ENCODE measurements at places on chromosomes 1 and 21.

DNA sequence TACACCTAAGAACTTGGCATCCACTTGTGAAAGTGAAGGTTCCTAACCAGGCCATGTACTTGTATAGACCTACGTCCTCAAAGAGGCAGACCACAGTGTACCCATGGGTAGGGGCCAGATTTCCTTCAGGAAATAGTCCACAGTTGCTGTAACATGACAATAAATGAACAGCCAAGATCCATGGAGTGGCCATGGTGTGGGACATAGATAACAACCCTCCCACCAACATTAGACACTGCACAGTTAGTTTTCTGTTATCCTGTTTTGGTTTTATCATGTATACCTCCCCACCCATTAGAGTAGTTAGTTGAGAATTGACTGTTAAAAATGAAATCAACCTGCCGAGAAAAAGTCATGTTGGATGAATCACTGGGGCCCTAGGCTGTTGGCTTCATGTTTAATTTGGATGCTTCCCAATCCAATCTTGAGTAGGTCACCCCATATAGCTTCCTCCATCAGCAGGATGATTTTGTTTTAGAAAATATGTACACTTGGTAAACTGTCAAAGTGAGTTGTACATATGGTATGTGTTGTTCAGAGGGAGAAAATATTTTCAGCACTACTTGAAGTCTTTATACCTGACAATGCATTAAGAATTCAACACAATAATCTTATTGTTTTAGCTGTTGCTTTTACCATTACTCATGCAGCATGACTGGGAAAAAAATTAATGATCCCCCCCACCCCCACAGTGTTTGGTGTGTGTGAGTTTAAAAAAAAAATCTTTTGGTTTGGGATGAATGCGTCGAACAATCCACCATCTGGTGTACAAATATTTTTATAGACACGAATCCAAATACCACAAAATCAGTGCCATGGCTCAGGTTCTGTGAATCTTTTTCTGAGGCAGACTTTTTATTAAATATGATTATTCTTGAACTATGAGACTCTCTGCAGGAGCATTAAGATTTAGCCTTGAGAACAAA lies 88.3 kb upstream of the ARHGAP29 start:
- no peak for DNase-seq

GRCh38 chr1:55231745-55232144 lies 16.6 kb upstream of the USP24 start:
- no peak for DNase-seq

DNA sequence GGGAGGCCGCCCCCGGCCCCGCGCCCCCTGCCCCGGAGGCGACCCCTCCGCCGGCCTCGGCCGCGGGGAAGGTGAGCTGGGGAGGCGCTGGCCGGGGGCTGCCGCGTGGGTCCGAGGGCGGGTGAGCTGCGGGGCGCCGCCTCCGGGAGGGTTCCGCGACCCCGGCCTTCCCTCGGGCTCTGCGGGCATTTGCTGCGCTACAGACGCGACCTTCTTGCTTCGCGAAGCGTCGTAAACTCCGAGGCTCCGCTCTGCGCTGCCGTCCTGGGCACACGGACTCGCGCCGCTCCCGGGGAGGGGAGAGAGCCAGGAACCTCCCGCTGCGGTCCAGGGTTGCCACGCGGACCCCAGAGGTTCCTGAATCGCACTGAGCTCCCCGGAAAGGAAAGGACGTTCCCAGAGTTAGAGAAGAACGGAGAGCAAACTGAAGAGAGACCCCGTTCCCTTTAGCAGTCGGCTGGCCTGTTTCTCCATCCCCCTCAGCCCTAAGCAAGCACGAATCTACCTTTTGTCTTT lies 345 bp downstream of the SLX9 start:
- DNase-seq = no peak

DNA sequence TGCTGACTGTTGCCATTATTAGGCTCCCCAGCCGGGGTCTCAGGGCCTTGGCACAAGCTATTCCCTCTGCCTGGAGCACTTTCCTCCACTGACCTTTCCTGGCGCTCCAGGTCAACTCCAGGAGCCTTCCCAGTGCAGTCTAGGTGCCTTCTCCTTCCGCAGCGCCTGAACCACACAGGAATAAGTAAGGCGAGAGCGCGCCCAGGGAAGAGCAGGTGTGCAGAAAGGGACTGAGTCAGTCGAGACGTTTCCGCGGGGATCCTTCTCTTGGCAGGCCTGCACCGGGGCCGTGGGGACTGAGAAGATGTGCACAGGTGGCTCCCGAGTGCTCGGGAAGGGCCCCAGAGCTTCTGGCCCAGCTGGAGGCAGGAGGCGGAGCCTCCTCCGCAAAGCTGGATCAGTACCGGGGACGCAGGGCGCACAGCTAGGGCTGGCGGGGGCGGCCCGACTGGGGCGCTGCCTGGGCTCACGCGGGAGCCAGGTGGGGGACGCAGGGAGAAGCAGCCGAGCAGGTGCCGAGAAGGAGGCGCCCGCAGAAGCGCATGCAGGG lies 765 bp upstream of the BMP8A start:
- DNase-seq = peak; percentile 13

GRCh38 chr21:22890656-22891055 lies 1892.4 kb downstream of the NCAM2 start:
- no peak for DNase-seq

DNA sequence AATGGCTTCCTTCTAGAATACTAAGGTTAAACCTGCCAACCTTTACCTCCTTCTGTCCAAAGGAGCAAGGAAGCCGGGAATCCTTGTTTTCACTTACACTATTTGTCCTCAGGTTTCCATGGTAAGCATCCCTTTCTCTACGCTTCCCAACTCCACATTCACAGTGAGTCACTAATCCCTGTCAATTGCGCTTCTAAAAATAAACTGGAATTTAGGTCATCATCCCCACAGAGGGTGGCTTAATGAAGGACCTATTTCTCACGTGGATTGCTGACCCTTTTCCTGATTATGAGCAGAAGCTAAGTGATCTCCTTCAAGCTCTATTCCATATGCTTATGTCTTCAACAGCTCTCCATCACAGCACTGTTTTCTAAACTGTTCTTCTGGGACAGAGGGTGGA lies 39.9 kb upstream of the ABCA4 start:
- no peak for DNase-seq

DNA sequence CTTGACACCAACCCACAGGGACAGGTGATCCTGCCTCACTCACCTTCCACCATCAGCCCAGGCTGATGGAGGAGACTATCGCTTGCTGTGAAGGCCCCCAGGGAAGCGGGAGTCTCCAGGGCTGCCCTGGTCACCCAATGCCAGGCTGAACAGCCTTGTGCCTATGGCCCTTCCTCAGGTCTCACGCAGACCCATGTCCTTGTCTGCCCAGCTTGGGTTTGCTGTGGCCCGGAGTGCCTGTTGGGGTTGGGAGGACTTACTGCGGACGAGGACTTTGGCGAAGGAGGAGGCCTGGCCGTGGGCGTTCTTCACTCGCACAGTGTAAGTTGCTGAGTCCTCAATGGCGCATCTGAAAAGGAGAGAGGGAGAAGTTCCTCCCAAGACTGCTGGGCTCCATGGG lies 14.3 kb downstream of the MYOM3 start:
- DNase-seq = no peak

- no peak for DNase-seq
Measured at GRCh38 chr1:31055501-31055900, 10.0 kb downstream of the PUM1 start.

GRCh38 chr1:212271234-212271633 lies 14.0 kb upstream of the PPP2R5A start:
- no peak for DNase-seq

DNA sequence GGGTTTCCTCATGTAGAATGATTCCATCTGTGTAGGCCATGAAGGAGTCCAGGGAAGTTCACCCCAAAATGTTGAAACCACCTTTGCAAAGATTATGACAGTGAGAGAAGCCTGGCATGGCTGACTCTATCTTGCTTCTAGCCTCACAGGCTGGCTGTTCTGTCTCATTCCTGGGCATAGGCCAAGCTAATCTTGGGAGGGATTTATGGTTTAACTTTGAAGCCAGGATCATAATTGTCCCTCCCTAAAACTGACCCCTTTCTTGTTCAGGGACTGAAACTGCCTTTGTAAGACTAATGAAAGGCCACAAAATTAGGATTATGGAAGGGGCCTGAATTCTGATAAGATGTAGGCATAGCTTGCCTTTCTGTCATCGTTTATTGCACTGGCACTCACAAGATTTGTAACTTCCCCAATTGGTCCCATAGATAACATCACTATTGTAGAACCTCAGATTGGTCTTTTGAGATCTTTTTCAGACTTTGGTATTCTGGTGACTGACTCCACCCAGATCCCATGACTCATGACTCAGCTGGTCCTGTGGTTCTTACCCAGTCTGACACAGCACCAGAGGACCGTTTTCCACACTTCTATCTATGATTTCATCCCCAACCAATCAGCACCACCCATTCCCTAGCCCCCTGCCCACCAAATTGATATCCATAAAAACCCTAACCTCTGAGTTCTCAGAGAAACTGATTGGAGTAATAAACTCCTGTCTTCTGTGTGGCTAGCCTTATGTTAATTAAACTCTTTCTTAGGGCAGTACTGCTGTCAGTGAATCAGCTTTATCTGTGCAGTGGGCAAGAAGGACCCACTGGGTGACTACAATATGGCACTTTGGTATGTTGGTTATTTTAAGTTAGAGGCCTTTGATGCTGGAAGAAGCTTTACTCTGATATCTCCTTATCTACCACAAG lies 13.6 kb upstream of the LAMTOR5 start:
- no peak for DNase-seq

DNA sequence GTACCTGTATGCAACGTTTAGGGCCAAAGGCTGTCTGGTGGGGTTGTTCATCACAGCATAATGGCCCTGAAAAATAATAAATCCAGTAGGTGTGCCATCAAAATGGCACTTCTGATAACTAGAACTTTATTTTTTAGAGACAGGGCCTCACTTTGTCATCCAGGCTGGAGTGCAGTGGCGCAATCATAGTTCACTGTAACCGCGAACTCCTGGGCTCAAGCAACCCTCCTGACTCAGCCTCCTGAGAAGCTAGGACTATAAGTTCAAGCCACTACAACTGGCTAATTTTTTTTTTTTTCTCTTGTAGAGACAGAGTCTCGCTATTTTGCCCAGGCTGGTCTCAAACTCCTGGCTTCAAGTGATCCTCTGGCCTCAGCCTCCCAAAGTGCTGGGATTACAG lies 4.7 kb downstream of the SNAPIN start:
- DNase-seq = no peak

GRCh38 chr1:9194024-9194423 lies 40.5 kb upstream of the H6PD start:
- no peak for DNase-seq

DNA sequence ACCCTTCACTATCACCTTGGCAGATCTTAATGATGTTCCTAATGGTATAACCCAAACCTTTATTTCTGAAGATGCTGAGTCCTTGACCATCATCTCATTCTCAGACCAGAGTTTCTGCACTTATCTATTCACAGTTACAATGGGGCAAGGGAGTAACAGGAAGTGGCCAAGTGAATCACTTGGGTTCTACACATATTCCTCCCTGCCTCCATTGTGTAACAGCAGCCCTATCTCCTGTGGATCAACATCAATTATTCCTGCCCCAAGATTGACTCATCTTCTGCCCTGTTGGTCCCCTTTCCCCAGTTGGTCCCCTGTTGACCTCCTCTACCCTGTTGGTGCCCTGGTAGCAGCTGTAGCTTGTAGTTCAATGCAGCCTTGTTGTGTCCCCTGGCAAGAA lies 10.3 kb upstream of the S100A7 start:
- DNase-seq = no peak

DNA sequence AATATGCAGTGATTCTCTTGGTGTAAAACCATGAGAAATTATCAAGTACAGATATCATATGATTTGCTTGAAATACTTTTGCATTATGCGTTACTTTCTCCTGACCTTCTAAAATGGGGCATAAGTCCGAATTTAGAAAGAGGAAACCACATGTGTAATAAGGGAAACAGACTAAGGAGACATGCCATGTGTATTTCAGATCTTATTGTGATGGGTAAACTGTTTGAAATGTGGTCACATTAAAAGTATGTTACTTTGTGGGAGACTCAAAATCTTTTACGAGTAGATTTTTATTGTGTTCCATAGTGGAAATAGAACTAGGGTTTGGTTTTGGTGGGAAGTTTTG lies 173.0 kb downstream of the NFIA start:
- DNase-seq = no peak

- DNase-seq = no peak
Measured at GRCh38 chr1:28326984-28327383, 1.9 kb upstream of the MED18 start.

- no peak for DNase-seq
Measured at GRCh38 chr1:165851034-165851658, 23.7 kb downstream of the UCK2 start.
